Colonic mucosa (tissue), 4 donors: ENCODE measurements at places on chromosomes 4 and X. TPM values are rescaled to one million over a fixed set of nuclear protein-coding genes. Genes with fewer than 3 reads are reported as not detected.
A peak's percentile ranks its signal among the peaks of the same experiment; 100 is the strongest.

DNA sequence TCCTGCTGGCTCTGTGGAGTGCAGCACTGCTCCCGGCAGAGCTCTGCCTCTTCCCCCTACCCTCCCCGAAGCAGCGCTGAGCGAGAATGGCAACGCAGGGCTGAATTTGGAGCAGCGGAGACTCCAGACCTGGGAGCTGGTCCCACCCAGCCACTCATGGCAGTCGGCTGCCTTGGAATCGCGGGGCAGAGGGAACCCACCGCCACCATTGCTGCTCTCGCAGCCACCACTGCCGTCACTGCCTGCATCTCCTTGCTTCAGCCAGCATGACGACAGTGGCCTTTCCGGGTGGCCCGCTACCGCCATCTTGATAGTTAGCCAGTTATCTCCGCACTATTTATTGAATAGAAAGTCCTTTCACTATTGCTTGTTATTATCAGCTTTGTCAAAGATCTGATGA, 321.5 kb upstream of the POU3F4 start:
- no peak overlapping the region for H3K27ac ChIP-seq

GRCh38 chrX:141320801-141321200, 78.5 kb upstream of the SPANXC start:
- no peak for DNase-seq
- no peaks in the 10 kb centered on the region for H3K36me3 ChIP-seq
- no peak overlapping the region for H3K27ac ChIP-seq
- H3K4me1 ChIP-seq, result no peaks in the 10 kb centered on the region

- no peak overlapping the region for H3K27ac ChIP-seq
- DNase-seq, result no peak
- no peak overlapping the region for H3K4me3 ChIP-seq
Measured at GRCh38 chr4:153764601-153765368, 5.0 kb upstream of the RNF175 start.

GRCh38 chr4:54473077-54473545, 184.6 kb upstream of the KIT start:
- no peaks in the 10 kb centered on the region for H3K36me3 ChIP-seq
- no peak for DNase-seq
- H3K27me3 ChIP-seq, result no peaks in the 10 kb centered on the region
- H3K27ac ChIP-seq, result no peak overlapping the region
- no peak overlapping the region for H3K4me3 ChIP-seq

DNA sequence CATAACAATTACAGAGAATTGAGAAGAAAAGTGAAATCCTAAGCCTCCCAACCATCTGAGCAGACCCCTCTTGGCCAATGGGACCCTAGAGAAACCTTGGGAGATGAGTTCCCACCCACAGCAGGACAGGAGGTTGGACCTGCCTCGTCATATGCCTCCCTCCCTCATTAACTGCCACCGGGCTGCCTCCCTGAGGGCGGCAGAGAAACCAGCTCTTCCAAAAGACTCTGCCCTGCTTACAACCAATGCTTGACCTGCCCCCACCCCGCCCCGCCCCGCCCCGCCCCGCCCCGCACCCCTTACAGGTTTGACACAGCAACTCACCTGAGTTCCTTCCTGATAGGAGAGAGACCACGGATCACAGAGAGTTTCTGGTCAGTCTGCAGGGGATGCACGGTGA, 86.1 kb downstream of the ADRA2C start:
- H3K27me3 ChIP-seq, result no peaks in the 10 kb centered on the region
- H3K4me3 ChIP-seq, result no peak overlapping the region
- H3K4me1 ChIP-seq, result no peaks in the 10 kb centered on the region
- DNase-seq, result no peak
- no peaks in the 10 kb centered on the region for H3K36me3 ChIP-seq

- no peaks in the 10 kb centered on the region for H3K27me3 ChIP-seq
- no peak overlapping the region for H3K4me3 ChIP-seq
- no peak for DNase-seq
- no peaks in the 10 kb centered on the region for H3K4me1 ChIP-seq
- no peaks in the 10 kb centered on the region for H3K36me3 ChIP-seq
- no peak overlapping the region for H3K27ac ChIP-seq
Measured at GRCh38 chr4:120765260-120765680, 157.3 kb downstream of the PRDM5 start.

DNA sequence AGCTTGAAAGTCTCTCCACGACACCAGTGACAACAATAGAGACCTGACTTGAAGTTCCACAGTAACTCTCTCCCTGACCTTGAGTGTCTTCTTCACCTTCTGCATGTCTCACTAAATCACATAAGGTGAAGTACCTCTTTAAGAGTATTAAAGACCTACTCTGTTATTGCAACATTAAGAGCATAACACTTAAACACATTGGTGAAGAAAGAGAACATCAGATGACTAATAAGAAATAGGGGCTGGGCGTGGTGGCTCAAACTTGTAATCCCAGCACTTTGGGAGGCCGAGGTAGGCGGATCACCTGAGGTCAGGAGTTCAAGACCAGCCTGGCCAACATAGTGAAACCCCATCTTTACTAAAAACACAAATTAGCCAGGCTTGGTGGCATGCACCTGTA, 33.9 kb upstream of the MAPK10 start:
- no peak for DNase-seq
- H3K4me3 ChIP-seq, result no peak overlapping the region
- H3K27ac ChIP-seq, result no peak overlapping the region
- no peaks in the 10 kb centered on the region for H3K36me3 ChIP-seq
- H3K27me3 ChIP-seq, result no peaks in the 10 kb centered on the region

GRCh38 chrX:8404926-8405325, 59.7 kb upstream of the VCX3B start:
- H3K4me3 ChIP-seq, result no peak overlapping the region
- H3K27ac ChIP-seq, result no peak overlapping the region
- no peak for DNase-seq
- no peaks in the 10 kb centered on the region for H3K4me1 ChIP-seq

- no peak overlapping the region for H3K27ac ChIP-seq
- DNase-seq, result peak; percentile 58
- no peaks in the 10 kb centered on the region for H3K27me3 ChIP-seq
- H3K4me3 ChIP-seq, result no peak overlapping the region
Measured at GRCh38 chr4:74675673-74676279, 118.5 kb downstream of the BTC start.

- H3K27me3 ChIP-seq, result no peaks in the 10 kb centered on the region
- peak; percentile 65 for DNase-seq
- no peaks in the 10 kb centered on the region for H3K4me1 ChIP-seq
Measured at GRCh38 chr4:57426779-57427395, 316.7 kb upstream of the IGFBP7 start.

GRCh38 chr4:166655231-166655630, 579.1 kb downstream of the SPOCK3 start:
- H3K27ac ChIP-seq, result no peak overlapping the region
- no peaks in the 10 kb centered on the region for H3K27me3 ChIP-seq
- DNase-seq, result no peak
- H3K36me3 ChIP-seq, result no peaks in the 10 kb centered on the region
- H3K4me1 ChIP-seq, result no peaks in the 10 kb centered on the region

- H3K36me3 ChIP-seq, result no peaks in the 10 kb centered on the region
- H3K4me3 ChIP-seq, result no peak overlapping the region
- no peak for DNase-seq
- no peaks in the 10 kb centered on the region for H3K27me3 ChIP-seq
Measured at GRCh38 chrX:144616317-144616716, 631.0 kb upstream of the SPANXN1 start.

DNA sequence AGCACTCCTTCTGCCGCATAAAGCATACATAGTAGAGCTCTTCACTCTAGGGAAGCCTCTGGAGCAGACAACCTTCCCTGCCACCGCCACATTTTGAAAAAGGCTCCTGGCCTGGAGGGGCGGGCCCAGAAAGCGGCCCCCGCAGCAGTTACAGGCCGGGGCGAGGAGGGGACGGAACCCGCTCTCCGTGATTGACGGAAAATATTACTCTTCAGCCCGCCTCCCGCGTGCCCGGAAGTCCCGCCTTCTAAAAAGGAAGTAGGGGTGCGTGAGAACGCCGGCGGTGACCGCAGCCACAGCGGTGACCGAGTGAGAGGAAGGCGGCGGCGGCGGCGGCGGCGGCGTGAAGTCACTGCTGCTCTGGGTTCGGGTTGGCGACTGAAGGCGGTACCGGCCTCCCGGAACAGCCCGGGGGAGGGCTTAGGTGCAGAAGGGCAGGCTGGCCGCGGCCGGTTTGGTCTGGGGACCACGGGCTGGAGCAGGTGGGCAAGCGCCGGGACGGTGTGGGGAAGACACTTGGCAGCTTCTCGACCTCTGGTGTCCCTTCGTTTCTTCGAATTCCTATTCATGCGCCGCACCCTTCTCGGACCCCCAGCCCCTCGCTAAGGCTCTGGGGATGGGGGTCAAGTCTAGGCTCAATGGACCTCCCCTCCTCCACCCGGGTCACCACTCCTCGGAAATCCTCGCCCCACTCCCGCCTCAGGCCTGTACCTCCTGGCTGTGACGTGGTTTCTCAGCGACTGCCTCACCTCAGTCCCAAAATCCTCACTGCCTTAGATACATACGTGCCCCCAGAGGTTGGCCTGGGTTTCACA, at the start of gene HCCS:
TSS of gene HCCS (plus strand) at position 296 of the 815 bp plus-strand sequence. CDS start 729 bp downstream, outside the sequence.
- peak; percentile 85 for DNase-seq
- no peaks in the 10 kb centered on the region for H3K27me3 ChIP-seq
- peak within 1 kb of the TSS; percentile 35 for H3K4me3 ChIP-seq
- peak within 1 kb of the TSS; percentile 71 for H3K27ac ChIP-seq

DNA sequence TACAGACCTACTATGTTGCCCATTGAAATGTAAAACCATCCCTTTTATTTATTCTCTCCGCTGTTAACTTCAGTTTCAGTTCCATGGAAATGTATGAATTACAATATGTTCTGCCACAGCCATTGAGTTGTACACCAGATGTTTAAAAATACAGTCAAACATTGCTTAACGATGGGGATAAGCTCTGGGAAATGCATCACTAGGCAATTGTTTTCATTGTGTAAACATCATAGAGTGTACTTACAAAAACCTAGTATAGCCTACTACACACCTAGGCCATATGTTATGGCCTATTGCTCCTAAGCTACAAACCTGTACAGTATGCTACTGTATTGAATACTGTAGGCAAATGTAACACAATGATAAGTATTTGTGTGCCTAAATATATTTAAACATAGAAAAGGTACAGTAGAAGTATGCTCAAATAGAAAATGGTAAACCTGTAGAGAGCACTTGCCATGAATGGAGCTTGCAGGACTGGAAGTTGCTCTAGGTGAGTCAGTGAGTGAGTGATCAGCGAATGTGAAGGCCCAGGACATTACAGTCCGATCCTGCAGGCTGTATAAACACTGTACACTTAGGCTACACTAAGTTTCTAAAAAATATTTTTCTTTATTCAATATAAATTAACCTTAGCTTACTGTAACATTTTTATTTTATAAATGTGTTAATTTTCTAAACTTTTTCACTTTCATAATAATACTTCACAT, 2.7 kb upstream of the PF4V1 start:
- no peak overlapping the region for H3K27ac ChIP-seq
- H3K4me1 ChIP-seq, result no peaks in the 10 kb centered on the region
- DNase-seq, result no peak
- H3K4me3 ChIP-seq, result no peak overlapping the region

- H3K27me3 ChIP-seq, result no peaks in the 10 kb centered on the region
- H3K4me3 ChIP-seq, result no peak overlapping the region
- DNase-seq, result no peak
- H3K4me1 ChIP-seq, result no peaks in the 10 kb centered on the region
- H3K27ac ChIP-seq, result no peak overlapping the region
Measured at GRCh38 chr4:58983887-58984286, 1873.7 kb upstream of the IGFBP7 start.

DNA sequence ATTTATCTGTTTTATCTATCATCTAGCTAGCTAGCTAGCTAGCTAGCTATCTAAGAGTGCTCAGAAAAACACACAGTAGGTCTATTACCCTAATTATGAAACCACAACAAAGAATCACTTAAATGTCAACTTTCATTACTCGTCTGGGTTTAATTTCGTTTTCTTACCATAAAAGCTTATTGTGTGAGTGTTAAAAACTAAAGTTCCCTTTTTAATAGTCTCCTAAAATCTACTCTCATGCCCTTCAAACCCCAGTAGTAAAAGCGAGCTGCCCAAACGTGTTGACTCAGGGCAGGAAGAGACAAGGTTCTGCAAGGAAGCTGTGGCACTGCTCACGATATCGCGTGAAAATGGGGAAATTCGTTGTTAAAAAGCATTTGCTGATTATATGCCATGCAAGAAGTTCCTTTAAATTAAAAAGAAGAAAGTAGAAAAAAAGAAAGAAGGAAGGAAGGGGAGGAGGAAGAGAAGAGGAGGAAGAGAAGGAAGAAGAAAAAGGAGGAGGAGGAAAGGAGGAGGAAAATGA, 595 bp downstream of the MBNL3 start:
- peak overlapping the region; percentile 87 for H3K27ac ChIP-seq
- peaks cover 5% of the 10 kb centered on the region for H3K4me1 ChIP-seq
- no peaks in the 10 kb centered on the region for H3K27me3 ChIP-seq

DNA sequence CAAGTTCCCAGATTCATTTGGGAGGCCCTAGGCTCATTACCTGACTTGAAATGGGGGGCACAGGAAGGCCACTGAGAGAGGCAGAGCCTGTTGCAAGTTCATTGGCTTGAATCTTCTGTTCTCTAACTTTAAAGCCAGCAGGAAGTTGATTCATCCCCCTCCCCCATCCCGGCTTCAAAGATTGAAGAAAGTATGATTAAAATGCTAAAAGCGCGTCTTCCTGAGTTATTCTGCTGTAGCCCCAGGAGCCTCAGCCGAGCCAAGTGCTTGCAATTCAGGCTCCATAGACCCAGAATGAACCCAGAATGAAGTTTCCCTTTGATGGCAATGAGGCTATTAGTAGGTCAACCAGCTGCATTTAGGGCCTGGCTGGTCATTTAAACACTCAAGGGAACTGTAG, 14.7 kb downstream of the CHST7 start:
- no peak for DNase-seq
- H3K27ac ChIP-seq, result no peak overlapping the region
- H3K4me1 ChIP-seq, result no peaks in the 10 kb centered on the region
- H3K4me3 ChIP-seq, result no peak overlapping the region

PRDM8 gene
- 0.82 TPM for total RNA-seq

F9 gene
- not detected for total RNA-seq

AMBN gene
- not detected for total RNA-seq

DIPK2B gene
- total RNA-seq, result 1.5 TPM

ZCCHC12 gene
- total RNA-seq, result 0.37 TPM

EGFL6 gene
- total RNA-seq, result 0.27 TPM

ODAM gene
- total RNA-seq, result not detected

PLAC1 gene
- not detected for total RNA-seq
